ENCODE measurements at places on chromosomes 4 and X.

- no peak for DNase-seq
Measured at GRCh38 chr4:2451821-2452785, 16.8 kb upstream of the RNF4 start.

DNA sequence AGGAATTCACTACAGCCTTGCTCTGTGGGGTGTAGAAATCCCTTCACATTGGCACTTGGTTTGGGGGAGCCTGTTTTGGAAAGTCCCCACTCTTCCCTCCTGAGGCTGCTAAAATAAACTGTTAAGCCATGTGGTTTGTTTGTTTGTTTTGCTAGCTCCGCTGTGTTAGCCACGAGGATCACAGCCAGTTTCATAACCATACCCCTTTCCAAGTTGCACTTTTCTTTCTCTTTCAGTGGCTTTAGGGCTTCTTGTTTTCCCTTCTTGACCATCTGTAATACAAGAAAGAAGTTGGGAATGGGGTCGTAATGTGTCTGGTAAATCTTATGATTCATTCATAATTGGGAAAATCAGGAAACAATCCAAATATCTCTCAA lies 24.8 kb upstream of the UXT start:
- DNase-seq: no peak

DNA sequence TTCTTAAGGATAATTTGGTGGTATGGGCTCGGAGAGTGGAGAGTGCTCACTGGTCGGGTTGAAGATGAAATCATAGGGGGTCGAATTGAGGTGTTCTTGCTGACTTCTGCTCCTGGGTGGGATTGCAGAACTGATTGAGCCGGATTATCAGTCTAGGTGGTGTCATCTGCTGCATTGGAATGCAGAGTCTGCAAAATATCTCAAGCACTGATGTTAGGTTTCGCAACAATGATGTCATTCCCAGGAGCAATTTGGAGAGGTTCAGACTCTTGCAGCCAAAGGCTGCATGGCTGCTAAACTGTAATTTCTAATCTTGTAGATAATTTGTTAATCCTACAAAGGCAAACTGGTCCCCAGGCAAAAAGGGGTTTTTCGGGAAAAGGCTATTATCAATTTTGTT lies 67.7 kb downstream of the RHOH start:
- DNase-seq: peak; percentile 34

DNA sequence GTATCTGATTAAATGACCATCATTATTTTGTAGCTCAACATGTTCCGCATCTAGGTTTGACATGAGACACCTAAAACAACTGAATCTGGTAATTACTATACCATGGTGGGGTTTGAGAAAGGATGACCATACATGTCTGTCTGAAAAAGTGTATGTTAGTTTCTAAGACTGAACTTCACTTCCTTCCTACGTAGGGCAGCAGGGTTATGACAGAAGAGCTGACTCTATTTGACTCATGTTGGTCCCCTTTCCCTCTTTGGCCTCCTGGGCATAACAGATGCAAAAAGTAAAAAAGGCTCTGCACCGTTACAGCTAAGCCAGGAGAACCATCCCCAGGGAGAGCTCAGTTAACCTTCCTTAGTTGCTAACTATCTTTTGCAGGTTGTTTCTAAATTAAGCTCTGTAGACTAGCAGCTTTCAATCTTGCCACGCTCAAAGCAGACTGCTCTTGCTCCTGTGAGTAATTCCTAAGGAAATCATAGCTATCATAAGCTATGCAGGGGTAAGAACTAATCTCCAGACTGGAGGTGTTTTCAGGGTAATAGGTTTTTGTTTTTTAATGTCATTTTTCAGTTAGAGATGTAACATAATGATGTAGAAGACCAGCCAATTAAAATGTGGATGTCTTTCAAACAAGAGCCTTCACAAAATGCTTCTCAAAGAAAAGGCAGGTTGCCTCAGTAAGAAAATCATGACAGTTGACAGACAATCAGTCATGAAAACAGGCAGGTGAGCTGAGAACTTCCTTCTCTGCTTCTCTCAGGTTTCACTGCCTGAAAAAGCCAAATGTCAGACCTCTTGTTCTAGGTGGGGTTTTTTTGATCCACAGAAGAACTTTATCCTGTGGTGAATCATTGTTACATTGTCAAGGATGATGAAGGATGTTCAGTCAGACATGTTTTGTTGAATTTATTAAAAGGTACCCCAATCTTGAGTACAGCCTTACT lies 66.9 kb upstream of the DAPP1 start:
- DNase-seq: no peak

GRCh38 chr4:165506849-165507248 lies 128.0 kb downstream of the CPE start:
- DNase-seq: no peak

- DNase-seq: no peak
Measured at GRCh38 chr4:102493794-102494193, 7.4 kb upstream of the NFKB1 start.

DNA sequence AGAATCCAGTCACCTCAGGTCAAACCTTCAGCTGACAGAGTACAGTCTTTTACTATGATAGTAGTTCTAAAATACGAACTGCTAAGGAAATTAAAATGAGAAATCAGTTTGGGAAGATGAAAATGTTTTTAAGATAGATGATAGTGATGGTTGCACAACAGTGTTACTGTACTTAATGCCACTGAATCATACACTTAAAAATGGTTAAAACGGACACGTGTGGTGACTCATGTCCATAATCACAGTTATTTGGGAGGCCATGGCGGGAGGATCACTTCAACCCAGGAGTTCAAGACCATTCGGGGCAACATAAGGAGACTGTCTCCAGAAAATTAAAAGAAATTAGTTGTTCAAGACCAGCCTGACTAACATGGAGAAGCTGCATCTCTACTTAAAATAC lies 41.4 kb downstream of the ABHD18 start:
- DNase-seq: no peak

- peak; percentile 35 for DNase-seq
Measured at GRCh38 chrX:154411981-154412340, 622 bp downstream of the TAFAZZIN start.

GRCh38 chr4:44194365-44194764 lies 254.2 kb downstream of the KCTD8 start:
- no peak for DNase-seq

- DNase-seq: no peak
Measured at GRCh38 chr4:145097331-145097820, 620 bp downstream of the ANAPC10 start.

- DNase-seq: no peak
Measured at GRCh38 chr4:144948009-144948408, 150.0 kb downstream of the ANAPC10 start.

GRCh38 chr4:7813674-7814073 lies 126.0 kb downstream of the AFAP1 start:
- no peak for DNase-seq

DNA sequence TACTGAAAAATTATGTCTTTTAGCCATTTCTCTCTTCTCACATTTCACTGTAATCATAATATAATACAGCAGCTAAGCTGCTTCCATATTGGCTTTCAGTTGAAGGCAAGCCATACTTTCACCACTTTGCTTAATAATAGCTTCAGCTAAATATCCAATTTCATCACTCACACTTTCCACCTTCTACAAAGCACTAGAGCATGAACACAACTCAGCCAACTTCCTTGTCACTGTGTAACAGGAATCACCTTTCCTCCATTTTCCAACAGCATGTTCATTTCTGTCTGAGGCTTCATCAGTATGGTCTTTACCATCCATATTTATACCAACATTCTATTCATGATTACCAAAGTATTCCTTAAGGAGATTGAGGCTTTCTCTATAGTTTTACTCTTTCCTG lies 219.8 kb upstream of the CTSO start:
- no peak for DNase-seq

- no peak for DNase-seq
Measured at GRCh38 chr4:80026100-80026499, 46.9 kb downstream of the ANTXR2 start.

- peak; percentile 94 for DNase-seq
Measured at GRCh38 chr4:166318810-166319525, 445.9 kb downstream of the TLL1 start.

Measured in fibroblast of skin of back (primary cell).